ENCODE measurements at places on chromosomes 7 and 10.
A peak's percentile ranks its signal among the peaks of the same experiment; 100 is the strongest.

GRCh38 chr7:44769776-44770294 is 21.2 kb downstream of the ZMIZ2 start:
- no peak for DNase-seq

DNA sequence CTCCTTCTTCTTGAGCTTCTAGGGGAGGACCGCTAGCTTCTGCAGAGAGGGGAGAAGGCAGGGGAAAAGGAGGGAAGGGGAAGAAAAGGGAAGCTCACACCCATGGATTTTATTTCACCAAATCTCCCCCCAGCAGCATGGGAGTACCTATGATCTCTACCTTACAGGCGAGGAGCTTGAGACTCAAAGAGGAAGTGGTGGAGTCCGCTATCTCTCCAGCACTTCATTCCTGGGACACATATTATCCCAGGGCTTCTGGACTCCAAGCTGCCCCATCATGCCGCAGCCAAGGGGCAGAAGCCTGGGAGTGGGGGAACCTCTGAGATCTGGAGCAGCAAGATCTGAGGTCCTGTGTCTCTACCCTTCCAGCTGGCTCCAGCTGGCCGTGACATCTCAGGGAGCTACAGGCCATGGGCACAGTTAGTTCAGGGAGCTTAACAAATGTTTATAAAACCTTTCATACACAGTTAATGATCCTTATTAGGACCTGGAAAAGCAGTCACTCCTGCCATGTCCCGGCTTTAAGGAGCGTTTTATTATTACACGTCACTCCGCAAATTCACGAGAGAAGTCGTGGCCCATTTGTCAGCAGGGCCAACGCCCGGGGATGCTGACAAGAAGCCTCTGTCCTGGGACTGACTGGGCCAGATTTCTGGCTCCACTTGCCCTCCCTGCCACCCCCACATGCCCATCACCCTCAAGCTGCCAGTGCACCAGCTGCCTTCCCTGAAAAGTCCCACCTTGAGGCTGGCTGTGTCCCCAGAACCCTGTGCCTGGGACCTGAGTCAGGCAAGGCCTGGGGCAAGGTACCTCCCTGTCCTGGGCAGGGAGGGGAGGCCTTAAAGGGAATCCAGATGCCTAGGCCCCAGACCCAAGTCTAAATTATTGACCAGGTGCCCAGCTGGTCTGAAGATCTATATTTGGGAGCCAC is 132.1 kb upstream of the ZMIZ1 start:
- no peak for DNase-seq

GRCh38 chr10:16863766-16864165 is 46.5 kb upstream of the RSU1 start:
- DNase-seq = no peak

- no peak for DNase-seq
Measured at GRCh38 chr10:34710391-34710751, 104.7 kb downstream of the PARD3 start.

- DNase-seq = no peak
Measured at GRCh38 chr10:76905251-76905650, 732.4 kb downstream of the KCNMA1 start.

- DNase-seq = peak; percentile 33
Measured at GRCh38 chr7:157490465-157490912, 153.7 kb downstream of the DNAJB6 start.

GRCh38 chr10:98456686-98457482 is 10.1 kb upstream of the HPS1 start:
- no peak for DNase-seq

DNA sequence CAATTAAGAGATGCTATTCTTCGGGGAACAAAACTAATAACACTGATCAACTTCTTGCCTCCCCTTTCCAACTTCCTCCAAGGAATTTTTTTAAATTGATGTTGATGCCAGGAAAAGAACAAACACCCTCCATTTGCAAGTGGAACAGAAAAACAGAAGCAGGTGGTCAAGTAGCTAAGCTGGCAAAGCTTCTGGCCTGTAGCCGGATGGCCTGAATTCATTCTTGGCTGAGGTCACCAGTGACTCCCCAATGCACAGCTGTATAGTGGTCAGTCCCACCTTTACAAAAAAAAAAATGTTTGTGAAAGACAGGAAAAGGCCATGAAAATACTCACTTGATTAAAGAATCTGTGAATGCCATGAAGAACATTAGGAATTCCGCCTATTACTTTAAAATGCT is 39.1 kb downstream of the DOCK4 start:
- no peak for DNase-seq

DNA sequence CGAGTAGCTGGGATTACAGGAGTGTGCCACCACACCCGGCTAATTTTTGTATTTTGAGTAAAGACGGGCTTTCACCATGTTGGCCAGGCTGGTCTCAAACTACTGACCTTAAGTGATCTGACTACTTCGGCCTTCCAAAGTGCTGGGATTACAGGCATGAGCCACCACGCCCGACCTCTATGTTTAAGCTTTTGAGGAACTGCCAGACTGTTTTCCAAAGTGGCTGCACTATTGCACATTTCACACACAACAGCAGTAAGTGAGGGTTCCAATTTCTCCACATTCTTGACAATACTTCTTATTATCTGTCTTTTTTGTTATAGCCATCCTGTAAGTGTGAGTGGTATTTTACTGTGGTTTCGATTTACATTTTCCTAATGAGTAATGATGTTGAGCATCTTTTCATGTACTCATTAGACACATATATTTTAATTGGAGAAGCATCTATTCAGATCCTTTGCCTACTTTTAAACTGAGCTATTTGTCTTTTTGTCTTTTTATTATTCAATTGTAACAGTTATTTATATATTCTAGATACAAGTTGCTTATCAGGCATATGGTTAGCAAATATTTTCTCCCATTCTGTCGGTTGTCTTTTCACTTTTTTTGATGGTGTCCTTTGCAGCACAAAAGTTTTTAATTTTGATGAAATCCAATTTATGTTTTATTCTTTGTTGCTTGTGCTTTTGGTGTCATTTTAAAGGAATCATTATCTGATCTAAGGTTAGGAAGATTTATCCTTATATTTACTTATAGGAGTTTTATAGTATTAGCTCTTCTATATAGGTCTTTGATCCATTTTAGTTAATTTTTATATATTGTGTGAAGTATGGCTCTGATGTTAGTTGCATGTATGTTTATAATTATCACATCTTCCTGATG is 12.8 kb upstream of the IRF5 start:
- DNase-seq = no peak

DNA sequence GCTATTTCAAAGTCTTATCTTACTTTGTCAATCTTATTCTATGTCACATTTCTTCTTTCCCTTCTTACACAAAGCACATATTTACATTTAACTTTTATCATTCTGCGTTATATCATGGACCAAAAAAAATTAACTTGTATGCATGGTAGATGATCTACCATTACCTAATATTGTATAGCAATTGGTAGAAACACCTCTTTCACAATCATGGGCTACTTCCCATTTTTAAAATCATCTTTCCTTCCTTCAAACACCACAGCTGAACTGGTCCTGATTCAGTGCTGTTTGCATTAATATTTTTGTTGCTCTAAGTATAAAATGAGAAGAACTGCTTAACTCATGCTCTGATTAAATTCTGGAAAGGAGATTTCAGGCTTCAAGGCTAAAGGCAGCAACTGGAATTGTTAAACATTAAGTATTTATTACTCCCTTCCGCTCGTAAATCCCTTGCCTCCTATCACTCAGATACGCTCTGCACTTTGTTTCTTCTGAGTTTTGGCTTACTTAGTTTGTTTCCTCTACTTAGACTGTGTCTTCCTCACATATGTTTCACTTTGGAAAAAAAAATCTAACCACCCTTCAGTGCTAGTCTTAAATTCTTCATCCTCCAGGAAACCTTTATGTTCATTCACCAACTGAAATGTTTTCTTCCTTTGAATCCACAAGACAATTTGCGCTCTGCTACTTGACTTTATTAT is 901.4 kb downstream of the PCDH15 start:
- no peak for DNase-seq

GRCh38 chr10:68231106-68231816 is 652 bp downstream of the ATOH7 start:
- peak; percentile 62 for DNase-seq

DNA sequence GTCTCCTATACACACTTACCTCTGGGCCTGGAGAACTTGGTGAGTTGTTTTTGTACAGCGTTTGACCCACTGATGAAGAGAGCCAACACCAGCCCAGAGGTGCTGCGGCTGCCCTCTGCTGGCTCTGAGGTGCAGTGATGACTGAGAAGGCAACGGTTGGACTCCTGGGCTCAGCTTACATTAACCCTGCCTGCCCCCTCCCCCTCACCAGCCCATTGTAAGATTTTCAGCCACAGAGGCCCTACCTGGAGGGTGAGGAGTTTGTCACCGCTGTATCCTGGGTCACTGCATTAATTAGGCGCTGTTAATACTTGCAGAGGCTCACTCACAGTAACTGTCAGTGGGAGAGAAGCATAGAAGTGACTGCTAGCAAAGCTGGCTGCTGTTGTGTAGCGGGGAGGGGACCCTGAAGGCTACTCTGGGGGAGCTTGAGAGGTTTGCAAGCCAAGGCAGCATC is 19.0 kb upstream of the ANKRD2 start:
- DNase-seq = peak; percentile 72

- no peak for DNase-seq
Measured at GRCh38 chr10:97687785-97688781, 1.0 kb upstream of the AVPI1 start.

- DNase-seq = no peak
Measured at GRCh38 chr7:100432621-100433275, 3.1 kb downstream of the MEPCE start.

DNA sequence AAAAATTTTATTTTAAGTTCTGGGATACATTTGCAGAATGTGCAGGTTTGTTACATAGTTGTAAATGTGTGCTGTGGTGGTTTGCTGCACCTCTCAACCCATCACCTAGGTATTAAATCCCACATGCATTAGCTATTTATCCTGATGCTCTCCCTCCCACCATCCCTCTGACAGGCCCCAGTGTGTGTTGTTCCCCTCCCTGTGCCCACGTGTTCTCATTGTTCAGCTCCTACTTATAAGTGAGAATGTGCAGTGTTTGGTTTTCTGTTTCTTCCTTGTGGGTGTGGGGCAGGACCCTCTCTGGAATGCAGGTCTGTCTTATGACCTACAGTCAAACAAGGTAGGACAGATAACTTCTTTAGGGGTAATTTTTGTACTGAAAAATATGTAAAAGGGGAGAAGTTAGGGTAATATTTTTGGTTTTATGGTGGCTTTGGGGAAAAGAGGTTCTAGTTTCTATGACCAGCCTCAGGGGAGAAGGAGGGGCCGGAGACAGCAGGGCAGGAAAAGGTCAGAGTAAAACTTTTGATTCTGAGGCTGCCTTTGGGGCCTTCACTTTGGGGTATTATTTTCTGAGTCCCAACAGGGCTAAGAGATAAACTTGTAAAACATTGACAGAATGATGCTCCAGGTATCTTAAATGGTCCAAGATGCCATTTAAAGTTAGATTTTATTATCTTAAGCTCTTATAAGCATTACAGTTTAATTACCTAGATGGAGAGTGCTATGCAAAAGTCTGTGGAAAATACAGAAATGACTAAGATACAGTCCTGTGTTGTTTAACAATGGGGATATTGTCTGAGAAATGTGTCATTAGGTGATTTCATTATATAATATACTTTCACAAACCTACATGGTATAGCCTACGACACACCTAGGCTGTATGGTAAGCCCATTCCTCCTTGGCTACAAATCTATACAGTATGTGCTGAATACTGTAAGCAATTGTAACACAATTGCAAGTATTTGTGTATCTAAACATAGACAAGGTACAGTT is 354.8 kb downstream of the ABCA13 start:
- DNase-seq = no peak

GRCh38 chr7:137751361-137752009 is 95.3 kb downstream of the DGKI start:
- no peak for DNase-seq

- DNase-seq = no peak
Measured at GRCh38 chr10:101036726-101037125, 5.7 kb downstream of the SFXN3 start.

DNA sequence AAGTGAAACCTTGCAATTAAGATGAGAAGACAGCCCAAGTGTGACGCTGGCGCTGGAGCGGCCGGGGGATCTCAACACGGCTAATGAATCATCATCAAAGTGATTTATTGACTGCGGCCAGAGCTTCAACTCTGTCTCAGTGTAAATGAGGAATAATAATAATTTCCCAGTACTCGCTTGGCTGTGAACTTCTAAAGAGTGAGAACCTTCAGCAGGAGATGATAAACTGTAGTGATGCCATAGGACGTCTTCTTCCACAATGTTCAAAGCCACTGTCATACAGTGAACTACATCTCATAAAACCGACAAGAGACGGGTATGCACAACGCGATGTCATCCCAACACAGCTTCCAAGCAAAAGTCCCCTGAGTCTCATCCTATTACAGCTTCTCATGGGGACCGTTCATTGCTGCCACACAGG is 123.6 kb upstream of the NOBOX start:
- no peak for DNase-seq

DNA sequence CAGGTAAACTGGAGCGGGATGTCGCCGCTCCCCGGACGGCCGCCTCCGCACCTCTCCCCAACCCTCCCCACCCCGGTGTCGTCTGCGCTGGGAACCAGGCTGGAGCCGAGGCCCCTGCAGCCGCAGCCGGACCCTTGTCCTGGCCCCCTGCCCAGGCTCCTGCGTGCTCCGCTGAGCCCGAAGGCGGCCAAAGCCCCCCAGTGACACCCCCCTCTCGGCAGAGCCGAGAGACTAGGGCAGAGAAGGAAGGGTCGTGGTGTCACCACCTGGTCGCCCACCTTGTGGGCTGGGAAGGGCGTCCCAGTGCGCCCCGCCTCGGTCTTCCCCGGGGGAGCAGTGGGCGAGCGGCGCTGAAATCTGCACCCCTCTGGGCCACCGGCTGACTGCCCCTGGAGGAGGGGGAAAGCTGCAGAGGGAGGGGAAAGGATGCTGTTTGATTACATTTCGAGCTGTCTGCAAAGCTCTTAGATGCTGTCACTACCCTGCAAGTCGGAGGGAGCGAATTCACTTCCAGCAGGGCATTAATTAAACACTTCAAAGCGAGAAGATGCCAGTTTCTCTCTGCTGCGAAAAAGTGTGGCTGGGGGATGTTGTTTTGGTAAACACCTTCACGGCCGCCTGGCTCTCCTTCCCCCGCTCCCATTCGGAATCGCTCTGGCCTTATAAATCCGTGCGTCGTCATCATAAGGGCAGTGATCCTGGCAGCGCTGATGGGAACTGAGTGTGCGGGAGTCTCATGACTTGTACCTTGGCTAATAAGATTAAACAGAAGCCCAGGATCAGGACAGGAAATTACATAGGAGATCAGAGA is 622 bp downstream of the DYNC1I1 start:
- no peak for DNase-seq

DNA sequence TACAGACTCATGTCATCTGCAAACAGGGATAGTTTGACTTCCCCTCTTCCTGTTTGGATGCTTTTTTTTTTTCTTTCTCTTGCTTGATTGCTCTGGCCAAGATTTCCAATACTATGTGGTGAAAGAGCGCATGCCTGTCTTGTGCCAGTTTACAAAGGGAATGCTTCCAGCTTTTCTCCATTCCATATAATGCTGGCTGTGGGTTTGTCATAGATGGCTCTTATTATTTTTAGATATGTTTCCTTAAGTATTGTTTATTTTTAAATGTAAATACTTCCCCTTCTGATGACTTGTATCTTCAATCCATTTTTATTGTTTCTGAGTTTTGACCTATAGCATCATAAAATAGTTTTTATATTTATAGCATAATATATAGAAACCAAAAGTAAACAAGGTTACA is 17.9 kb downstream of the FAM237B start:
- DNase-seq = no peak

GRCh38 chr7:13880789-13881188 is 108.7 kb downstream of the ETV1 start:
- no peak for DNase-seq
